Heart right ventricle (tissue), 16 donors: ENCODE measurements at places on chromosomes 5 and 9. TPM values are rescaled to one million over a fixed set of nuclear protein-coding genes. Genes with fewer than 3 reads are reported as not detected.

The GABRA1 gene
- total RNA-seq, result not detected

DNA sequence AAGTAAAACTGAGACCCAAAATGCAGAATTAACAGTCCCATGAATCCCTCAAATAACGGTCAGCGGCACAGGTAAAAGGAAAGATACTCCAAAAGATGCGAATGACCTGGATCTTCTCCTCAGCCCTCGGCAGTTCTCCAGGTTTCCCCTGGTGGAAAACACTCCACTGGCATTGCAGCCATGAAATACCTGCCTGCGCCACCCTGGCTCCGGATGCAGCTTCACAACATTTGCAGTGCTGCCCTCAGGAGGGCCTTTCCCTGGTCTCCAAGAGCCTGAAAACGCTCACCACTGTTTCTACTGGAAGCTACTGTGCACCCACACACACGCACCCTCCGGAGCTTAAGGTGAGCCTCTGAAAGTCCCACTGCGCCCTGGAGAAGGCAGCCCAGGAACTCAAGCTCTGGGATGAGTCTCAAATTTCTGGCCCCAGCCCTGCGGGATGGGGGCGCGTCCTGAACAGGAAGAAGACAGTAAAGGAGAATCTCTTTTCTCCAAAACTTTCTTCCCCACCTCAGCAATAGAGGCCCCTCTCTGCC, 612 bp downstream of the UGT3A2 start:
- no peak for DNase-seq

- peak; percentile 5 for DNase-seq
Measured at GRCh38 chr5:43432486-43433375, 20.5 kb upstream of the CCL28 start.

GRCh38 chr9:75422944-75423522, 334.7 kb downstream of the OSTF1 start:
- DNase-seq, result no peak

- DNase-seq, result no peak
Measured at GRCh38 chr9:125910286-125910685, 163.1 kb downstream of the PBX3 start.

DNA sequence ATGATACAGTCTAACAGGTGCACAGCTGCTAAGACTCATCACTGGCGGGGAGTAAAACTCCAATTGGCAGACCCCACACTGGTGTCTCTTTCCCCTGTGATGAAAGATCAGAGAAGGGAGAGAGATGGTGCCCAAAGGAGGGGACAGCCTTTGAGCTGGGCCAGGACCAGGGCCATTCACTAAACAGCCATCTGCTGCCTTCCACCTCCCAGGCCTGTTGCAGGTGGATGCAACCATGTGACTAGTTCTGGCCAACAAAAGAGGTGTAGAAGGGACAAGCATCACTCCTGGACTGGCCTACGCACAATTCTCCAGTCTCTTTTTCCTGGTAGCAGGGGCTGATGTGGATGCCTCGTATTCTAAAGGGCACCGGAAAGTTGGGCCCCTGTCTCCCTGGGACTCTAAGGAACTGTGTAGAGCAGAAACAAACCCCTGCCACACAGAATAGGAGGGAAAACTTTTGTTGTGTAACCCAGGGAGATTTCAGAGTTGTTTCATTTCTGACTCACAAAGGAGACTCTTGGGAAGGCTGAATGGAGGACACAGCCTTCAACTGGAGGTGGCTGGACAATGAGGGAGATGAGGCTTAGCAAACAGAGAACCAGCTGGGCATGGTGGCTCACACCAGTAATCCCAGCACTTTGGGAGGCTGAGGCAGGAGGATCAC, 26.9 kb downstream of the TNIP1 start:
- no peak for DNase-seq
